Body of pancreas (tissue), 4 donors: ENCODE measurements at places on chromosomes 1 and 21.

DNA sequence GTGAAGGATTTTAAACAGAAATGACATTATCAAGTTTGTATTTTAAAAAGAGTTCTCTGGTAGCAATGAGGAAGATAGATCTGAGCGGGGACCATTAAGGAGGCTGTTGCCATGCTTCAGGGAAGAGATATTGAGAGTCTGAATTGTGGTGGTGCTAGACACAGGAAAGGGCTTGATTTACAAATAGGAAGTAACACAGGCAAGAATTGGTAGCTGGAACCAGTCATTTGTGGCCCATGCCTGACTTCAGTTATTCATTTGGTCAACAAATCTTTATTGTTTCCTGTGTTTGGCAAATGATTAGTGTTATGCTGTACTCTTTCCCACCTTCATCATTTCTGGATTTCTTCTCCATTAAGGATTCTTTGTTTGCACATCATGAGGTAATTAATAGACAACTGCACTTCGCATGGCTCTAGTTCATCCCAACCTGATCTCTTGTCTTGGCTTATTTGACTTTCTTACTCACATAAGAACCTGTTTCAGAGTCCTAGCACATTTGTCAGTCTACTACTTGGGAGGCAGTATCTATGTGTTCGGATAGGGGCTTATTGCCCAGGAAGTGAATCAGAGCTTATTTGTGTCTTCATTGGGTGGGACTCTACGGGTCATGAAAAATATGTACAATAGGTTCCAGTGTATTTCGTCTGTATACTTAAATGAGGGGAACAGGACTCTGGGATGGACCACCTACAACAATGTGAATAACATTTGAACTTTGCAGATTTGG, 32.3 kb downstream of the EEIG2 start:
- peaks cover 15% of the 10 kb centered on the region for H3K4me1 ChIP-seq
- H3K27ac ChIP-seq = no peak overlapping the region
- H3K27me3 ChIP-seq = no peaks in the 10 kb centered on the region
- no peak for DNase-seq

DNA sequence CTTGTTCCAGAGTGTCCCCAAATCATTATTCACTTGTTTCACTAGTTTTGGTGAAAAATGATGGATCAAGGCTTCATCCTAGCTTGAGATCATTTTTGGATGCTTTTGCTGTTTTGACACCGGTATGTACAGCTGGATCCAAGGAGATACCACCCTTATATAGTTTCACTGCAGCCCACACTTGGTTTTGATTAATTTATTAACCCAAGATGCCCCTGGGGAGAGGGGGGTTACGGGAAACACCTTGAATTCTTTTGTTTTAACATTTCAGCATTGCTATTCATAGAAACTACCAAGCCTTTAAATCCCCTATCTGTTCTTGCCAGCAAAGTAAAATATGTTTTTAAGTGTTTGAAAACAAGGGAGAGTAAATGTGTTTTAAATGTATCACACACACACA, 457.7 kb upstream of the RUNX1 start:
- H3K4me3 ChIP-seq = no peak overlapping the region
- peaks cover 26% of the 10 kb centered on the region for H3K4me1 ChIP-seq

DNA sequence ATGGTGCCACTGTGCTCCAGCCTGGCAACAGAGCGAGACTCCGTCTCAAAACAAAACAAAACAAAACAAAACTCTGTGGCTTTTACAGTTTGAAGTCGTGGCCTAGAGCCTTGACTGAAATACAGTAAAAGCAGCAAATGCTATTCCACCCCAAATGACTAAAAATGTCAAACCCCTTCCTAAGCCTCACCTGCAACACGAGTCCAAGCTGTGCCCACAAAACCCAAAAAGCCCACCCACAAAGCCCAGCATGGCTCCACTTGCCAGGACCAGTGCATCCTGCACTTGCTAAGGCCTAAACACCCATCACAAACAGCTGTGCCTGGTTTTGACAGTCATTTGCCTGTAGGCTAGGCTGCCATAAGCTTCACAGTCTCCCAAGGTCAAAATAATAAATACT, 21.3 kb downstream of the VAV3 start:
- H3K36me3 ChIP-seq = no peaks in the 10 kb centered on the region
- no peak overlapping the region for H3K4me3 ChIP-seq
- H3K4me1 ChIP-seq = no peaks in the 10 kb centered on the region
- no peak for DNase-seq
- H3K27me3 ChIP-seq = no peaks in the 10 kb centered on the region

GRCh38 chr1:159208175-159208825, 3.6 kb downstream of the ACKR1 start:
- no peaks in the 10 kb centered on the region for H3K4me1 ChIP-seq
- no peak overlapping the region for H3K4me3 ChIP-seq
- peaks cover 12% of the 10 kb centered on the region for H3K27me3 ChIP-seq
- no peak for DNase-seq
- H3K27ac ChIP-seq = no peak overlapping the region
- H3K36me3 ChIP-seq = no peaks in the 10 kb centered on the region

DNA sequence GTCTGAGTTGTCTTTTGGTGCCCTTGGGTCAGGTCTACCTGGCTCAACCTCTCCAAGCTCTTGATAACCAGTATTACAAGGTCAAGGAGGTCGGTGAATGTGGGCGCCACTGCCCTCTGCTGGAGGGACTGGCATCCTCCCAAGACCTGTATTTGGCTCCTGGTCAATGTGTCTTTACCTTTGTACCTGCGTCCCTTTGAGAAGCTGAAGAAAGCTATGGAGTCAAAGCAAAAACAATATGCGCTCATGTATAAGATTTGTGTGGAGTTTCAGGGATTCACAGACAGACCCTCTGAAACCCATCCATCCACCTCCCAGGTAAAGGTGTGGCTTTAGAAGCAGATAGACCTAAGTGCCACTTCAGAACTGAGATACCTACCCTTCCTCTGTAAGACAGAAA, 61.8 kb upstream of the NBL1 start:
- H3K27me3 ChIP-seq = no peaks in the 10 kb centered on the region
- no peak overlapping the region for H3K27ac ChIP-seq
- no peaks in the 10 kb centered on the region for H3K4me1 ChIP-seq
- no peaks in the 10 kb centered on the region for H3K36me3 ChIP-seq

DNA sequence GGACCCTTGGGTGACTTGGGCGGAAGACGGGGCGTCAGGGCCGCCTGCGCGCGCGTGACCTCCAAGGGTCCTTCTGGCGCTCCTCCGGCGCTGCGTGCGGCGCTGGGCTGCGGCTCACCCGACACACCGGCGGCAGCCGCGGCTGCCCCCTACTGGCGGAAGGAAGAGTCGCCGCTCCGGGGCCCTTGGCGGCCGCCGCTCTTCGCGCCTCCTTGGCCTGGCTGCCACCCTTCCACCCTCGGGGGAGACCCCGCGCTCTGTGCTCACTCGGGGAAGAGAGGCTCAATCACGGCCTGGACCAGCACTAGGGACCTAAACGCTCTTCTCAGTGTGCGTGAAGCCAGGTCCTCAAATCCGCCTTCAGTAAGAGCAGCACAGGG, 89.7 kb downstream of the DMRTA2 start:
- no peaks in the 10 kb centered on the region for H3K36me3 ChIP-seq
- H3K4me3 ChIP-seq = no peak overlapping the region
- H3K4me1 ChIP-seq = peaks cover 13% of the 10 kb centered on the region
- no peaks in the 10 kb centered on the region for H3K27me3 ChIP-seq
- no peak overlapping the region for H3K27ac ChIP-seq

GRCh38 chr1:40315239-40315794, 1.8 kb downstream of the COL9A2 start:
- H3K4me3 ChIP-seq = no peak overlapping the region
- no peak overlapping the region for H3K27ac ChIP-seq
- H3K4me1 ChIP-seq = peaks cover 28% of the 10 kb centered on the region
- H3K27me3 ChIP-seq = no peaks in the 10 kb centered on the region
- no peaks in the 10 kb centered on the region for H3K36me3 ChIP-seq
- DNase-seq = peak; percentile 79

DNA sequence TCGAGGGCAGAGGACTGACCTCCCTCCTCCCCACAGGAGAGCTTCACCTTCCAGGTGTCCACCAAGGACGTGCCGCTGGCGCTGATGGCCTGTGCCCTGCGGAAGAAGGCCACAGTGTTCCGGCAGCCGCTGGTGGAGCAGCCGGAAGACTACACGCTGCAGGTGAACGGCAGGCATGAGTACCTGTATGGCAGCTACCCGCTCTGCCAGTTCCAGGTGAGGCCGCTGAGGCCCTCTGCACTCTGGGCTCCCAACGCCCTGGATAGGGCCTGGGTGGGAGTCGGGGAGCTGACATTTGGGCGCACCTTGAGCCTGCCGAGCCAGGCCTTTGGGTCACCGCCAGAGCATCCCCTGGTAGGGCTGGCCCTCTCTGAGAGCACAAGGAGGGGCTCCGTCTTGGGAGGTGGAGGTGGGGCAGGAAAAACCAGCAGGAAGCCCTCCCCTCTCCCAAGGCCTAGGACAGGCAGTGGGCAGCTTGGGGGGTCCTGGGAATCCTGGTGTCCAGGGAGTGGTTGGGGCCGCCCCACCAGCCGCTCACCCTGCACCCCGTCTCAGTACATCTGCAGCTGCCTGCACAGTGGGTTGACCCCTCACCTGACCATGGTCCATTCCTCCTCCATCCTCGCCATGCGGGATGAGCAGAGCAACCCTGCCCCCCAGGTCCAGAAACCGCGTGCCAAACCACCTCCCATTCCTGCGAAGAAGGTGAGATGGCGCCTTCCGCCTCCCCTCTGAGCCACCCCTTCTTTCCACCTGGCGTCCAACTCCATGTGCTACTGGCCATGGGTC, 65.1 kb downstream of the PIK3CD start:
- H3K4me1 ChIP-seq = no peaks in the 10 kb centered on the region
- H3K27ac ChIP-seq = no peak overlapping the region
- H3K4me3 ChIP-seq = no peak overlapping the region

DNA sequence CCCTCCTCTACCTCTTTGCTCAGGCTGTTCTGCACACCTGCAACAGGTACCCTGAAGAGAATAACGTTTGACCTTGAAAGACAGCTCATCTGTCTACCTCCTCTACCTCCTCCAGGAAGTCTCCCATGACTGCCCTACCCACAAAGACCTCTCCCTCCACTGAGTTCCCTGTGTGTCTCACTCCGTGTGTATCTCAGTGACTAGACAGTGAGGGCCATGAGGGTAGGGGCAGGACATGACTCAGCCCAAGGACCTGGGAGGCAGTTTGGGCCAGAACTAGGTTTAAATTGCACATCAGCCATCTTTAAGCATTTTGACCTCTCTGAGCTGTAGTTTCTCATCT, 32.0 kb upstream of the LRP8 start:
- H3K27ac ChIP-seq = no peak overlapping the region
- DNase-seq = no peak
- no peaks in the 10 kb centered on the region for H3K27me3 ChIP-seq
- H3K4me3 ChIP-seq = no peak overlapping the region
- H3K4me1 ChIP-seq = no peaks in the 10 kb centered on the region

DNA sequence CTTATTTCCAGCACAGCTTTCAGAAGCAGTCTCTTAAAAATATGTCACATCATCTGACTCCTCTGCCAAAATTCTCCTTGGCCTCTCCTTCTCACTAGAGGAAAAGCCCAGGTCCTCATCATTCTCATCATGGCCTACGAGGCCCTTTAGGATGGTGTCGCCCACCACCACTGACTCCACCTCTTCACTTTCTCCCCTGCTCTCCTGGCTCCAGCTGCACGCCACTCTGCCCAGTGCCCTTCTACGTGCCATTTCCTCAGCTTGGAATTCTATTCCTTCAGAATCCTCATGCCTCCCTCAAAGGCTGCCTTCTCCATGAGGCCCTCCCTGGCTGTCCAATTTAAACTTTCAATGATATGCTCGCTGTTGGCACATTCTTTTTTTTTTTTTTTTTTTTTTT, 25.3 kb upstream of the BTG2 start:
- peaks cover 62% of the 10 kb centered on the region for H3K4me1 ChIP-seq
- no peak overlapping the region for H3K4me3 ChIP-seq
- DNase-seq = no peak
- H3K27ac ChIP-seq = no peak overlapping the region

- H3K36me3 ChIP-seq = no peaks in the 10 kb centered on the region
- H3K4me3 ChIP-seq = no peak overlapping the region
- peaks cover under 1% of the 10 kb centered on the region for H3K27me3 ChIP-seq
These were observed 2.2 kb downstream of the IKBKE start for GRCh38 chr1:206472454-206472853.

GRCh38 chr1:10614377-10615225, 139.9 kb downstream of the PEX14 start:
- H3K36me3 ChIP-seq = no peaks in the 10 kb centered on the region
- no peaks in the 10 kb centered on the region for H3K4me1 ChIP-seq
- H3K4me3 ChIP-seq = no peak overlapping the region
- H3K27ac ChIP-seq = no peak overlapping the region
- DNase-seq = no peak
- no peaks in the 10 kb centered on the region for H3K27me3 ChIP-seq

GRCh38 chr1:54610601-54611580, 12.4 kb downstream of the FAM151A start:
- H3K27me3 ChIP-seq = no peaks in the 10 kb centered on the region
- no peaks in the 10 kb centered on the region for H3K36me3 ChIP-seq
- DNase-seq = no peak
- H3K4me3 ChIP-seq = no peak overlapping the region

DNA sequence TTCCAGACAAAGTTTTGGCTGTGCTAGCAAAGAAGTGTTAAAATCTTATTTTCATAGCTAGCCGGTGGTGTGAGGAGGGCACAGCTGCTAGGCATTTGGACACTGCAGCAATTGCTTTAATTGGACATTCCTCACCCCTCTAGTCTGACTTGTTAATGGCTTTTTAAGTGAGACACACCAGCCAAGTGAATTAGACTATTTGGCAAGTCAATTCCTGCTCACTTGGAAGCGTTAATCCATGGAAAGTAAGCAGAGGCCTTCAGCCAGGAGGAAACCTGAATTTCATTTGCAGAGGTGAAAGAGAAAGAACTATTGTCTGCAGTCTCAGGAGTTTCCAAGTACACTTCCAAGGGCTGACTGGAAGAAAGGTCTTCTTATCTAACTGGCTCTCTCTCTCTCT, 175.7 kb downstream of the ST6GALNAC3 start:
- no peaks in the 10 kb centered on the region for H3K36me3 ChIP-seq
- no peak overlapping the region for H3K27ac ChIP-seq
- no peak for DNase-seq
- no peak overlapping the region for H3K4me3 ChIP-seq
